ENCODE measurements at places on chromosomes 1 and 21.

DNA sequence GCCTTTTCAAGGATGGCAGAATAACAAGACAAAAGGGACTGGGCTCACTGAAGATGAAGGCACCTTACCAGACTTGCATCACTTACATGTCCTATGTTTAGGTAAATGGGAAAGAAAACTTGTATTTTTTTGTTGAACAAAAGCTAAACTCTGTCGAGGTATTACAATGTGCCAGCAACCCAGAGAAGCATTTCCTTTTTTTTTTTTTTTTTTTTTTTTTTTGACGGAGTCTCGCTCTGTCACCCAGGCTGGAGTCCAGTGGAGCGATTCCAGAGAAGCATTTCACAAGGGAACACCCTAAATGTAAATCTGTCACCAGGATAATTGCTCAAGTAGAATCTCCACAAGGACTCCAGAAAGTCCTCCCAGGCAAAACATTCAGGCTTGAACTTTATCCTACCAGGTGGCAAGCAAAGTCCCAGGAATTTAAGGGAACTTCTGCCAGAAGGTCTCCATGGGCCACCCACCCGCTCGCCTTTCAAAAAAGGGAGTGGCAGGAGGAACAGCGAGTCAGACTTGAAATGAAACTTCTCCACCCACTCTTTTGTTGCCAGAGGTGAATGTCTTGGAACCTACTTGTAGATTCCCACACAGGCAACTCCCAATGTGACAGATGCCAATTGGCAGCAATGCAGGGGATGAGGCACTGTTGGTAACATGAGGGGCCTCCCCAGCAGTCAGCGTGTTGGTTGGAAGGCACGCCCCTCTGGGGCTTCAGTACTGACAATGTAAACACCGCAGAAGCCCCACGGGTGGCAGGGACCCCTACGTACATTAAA lies 125.0 kb downstream of the TIAM1 start:
- no peak for DNase-seq

- no peak for DNase-seq
These were observed 834.2 kb upstream of the CXADR start for GRCh38 chr21:16678429-16679160.

DNA sequence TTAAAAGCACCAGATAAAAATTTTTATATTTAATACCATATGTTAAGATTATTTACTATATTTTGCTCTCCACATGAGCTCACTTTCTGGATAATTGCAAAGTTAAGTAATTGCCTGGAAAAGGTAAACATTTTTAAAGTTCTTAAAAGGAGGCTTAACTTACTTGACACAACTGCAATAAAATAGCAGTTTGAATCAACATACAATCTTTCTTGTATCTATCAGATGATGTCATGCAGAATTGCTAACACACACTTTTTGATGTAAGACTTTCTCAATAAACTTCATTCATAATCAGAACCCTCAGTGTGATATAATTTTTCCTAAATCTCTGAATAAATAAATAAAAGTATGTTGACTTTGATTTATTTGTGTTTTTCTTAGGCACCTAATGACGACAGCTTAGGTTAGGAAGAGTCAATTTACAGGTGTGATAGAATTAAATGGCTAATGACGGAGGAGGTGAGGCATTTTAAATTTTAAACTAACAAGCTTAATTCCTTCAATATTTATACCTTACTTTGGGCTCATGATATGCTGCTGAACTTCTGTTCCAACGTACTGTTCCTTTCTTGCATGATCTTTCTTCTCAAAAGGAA lies 99.5 kb downstream of the LYPLAL1 start:
- DNase-seq = no peak

DNA sequence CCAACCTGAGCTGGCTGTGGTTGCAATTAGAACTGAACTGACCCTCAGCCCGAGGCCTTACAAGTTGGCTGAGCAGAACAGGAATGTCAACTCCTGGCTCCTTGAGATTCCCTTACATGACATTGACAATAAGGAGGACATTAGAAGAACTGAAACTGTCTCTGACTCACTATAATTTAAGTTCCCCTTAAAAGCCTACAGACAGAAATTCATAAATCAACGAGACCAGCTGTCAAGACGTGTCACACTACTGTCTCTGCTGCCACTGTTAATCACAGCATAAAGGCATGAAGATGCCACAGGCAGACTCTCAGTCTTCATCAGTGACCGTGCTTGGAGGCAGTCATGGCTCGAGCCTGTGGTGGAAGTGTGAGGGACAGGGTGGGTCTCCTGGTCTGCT lies 168.8 kb downstream of the GABPA start:
- DNase-seq = no peak

GRCh38 chr1:225824533-225824941 lies 14.6 kb downstream of the EPHX1 start:
- no peak for DNase-seq

Measured in stimulated activated CD4-positive, alpha-beta T cell treated with anti-CD3 and anti-CD28 coated beads, Interleukin-12 subunit alpha, Interleukin-12 subunit beta, amount 100 ng/mL, for 48 hours (primary cell).